ENCODE measurements at places on chromosomes 12 and 14.

- no peak for DNase-seq
Observed at GRCh38 chr12:90572778-90573177, 382.2 kb downstream of the CCER1 start.

- DNase-seq, result no peak
Observed at GRCh38 chr12:58966939-58967338, 46.6 kb upstream of the LRIG3 start.

- no peak for DNase-seq
Observed at GRCh38 chr12:131101703-131102492, 148.2 kb downstream of the ADGRD1 start.

DNA sequence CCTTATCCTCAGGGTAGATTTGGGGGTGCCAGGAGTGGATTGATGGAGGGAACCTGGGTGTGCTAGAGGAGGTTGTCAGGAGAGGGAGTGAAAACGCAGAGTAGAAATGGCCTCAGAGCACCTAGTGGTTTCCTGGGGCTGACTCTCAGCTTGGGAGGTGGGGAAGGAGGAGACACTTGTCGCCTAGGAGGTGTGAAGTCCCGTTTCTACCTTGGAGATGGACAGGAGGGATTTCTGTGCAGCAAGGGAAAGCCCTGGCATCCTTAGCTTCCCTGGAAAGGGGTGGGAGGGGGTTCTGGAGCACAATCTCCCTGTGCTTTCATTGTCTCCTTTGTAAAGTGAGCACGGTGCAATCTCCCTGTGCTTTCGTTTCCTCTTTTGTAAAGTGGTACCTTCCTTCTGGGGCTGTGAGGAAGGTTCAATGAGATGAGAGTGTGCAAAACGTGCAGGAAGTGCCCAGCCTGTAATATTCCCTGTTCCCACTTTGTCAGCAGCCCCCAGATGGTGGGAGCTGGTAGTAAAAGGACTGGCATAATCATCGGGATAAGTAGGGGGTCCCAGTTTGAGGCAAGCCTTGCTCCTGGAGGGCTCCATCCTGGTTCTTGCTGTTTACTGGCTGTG, 1.6 kb downstream of the OAS3 start:
- no peak for DNase-seq

- no peak for DNase-seq
Observed at GRCh38 chr14:101934601-101935150, 29.7 kb upstream of the DYNC1H1 start.

- no peak for DNase-seq
Observed at GRCh38 chr12:81668475-81668874, 90.7 kb downstream of the PPFIA2 start.
